ENCODE measurements at places on chromosomes 6 and 20. TPM values are rescaled to one million over a fixed set of nuclear protein-coding genes. Genes with fewer than 3 reads are reported as not detected.

Gene SMOC2
- total RNA-seq = 1.9 TPM

- ATAC-seq = no peak
These were observed 604.7 kb downstream of the RFPL4B start for GRCh38 chr6:112951829-112952228.

GRCh38 chr20:48610996-48611395 is 216.8 kb downstream of the PREX1 start:
- no peak for ATAC-seq

- no peak for ATAC-seq
These were observed 7.8 kb downstream of the HCRTR2 start for GRCh38 chr6:55182016-55182650.

All from esophagus mucosa (tissue), 1 donor.